Activated naive CD8-positive, alpha-beta T cell treated with anti-CD3 and anti-CD28 coated beads, Interleukin-2, amount 10 ng/mL, durations not matched to agents 7 days and 5 days (primary cell): ENCODE measurements at places on chromosomes 1 and 21. TPM values are rescaled to one million over a fixed set of nuclear protein-coding genes. Genes with fewer than 3 reads are reported as not detected.

Gene PTGS2
- not detected for total RNA-seq

Gene S100A1
- not detected for total RNA-seq

Gene CCDC24
- 3.2 TPM for total RNA-seq

Gene NHLH1
- 0.43 TPM for total RNA-seq

Gene RIPPLY3
- not detected for total RNA-seq

Gene MYOG
- not detected for total RNA-seq

Gene YBX1
- total RNA-seq = 529 TPM

Gene APCS
- not detected for total RNA-seq

Gene CLDN17
- not detected for total RNA-seq

Gene OMA1
- 38.8 TPM for total RNA-seq

Gene ERO1B
- total RNA-seq = 8.9 TPM

Gene MYBPHL
- total RNA-seq = not detected

Gene TNFRSF4
- 3.1 TPM for total RNA-seq

Gene FLG2
- total RNA-seq = not detected
